ENCODE measurements at places on chromosomes 13 and 19.

- DNase-seq, result no peak
Observed at GRCh38 chr13:19181621-19182485, at the start of gene TUBA3C. Gene TUBA3C, minus strand, starts transcription at chr13:19181824. Its CDS starts 77 bp downstream, at chr13:19181747.

- DNase-seq, result no peak
Observed at GRCh38 chr13:77306458-77306857, 20.4 kb downstream of the MYCBP2 start.

DNA sequence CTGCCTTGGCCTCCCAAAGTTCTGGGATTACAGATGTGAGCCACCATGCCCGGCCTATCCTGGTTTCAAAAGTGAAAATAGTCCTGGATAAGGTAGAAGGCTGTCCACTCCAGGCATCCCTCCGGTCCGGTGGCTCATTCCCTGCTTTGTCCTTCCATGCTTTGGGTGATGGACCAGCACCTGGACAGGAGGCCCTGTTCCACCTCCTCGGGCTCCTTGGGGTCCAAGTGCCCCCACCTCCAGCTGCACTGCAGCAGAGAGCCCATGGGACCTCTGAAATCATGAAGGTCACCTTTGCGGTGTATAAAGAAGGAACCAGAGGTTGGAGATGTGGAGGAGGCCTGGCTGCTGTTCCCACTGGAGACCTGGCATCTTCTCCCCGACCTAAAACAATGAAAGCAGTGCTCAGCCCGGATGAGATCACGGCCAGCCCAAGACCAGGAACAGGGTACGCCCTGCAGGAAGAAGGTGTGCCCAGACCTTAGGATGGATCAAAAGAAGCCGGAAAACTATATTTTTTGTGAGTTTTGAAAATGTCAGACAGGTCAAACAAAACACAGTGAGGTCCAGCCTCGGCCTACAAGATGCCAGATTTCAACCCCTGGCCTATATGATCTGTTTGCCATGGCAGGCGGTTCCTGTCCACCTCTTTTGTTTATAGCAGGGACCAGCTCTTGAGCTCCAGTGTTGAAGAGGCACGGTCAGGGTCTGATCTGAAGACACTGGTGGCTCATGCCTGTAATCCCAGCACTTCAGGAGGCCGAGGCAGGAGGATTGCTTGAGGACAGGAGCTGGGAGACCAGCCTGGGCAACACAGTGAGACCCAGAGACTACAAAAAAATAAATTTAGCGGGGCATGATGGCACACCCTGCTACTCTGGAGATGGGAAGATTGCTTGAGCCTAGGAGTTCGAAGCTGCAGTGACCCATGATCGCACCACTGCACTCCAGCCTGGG, 5.8 kb downstream of the LSR start:
- DNase-seq, result no peak

DNA sequence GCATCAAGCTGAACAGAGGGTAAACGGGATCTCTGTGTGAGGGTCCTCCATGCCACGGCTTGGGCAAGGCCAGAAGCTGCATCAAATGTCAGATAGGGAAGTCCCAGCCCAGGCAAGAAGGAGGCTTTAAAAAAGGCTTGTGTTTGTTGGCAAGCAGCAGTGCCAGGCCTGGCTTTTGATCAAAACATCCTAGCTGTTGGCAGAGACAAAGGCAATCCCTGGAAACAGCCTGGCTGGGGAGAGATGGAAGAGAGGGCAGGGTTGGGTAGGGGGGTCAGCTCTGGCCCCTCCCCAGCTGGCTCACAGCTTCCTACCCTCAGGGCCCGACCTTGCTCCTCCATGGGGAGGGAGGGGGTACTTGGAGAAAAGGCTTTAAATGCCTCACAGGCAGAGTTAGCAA, 61.8 kb upstream of the KCTD15 start:
- no peak for DNase-seq

- no peak for DNase-seq
Observed at GRCh38 chr19:4913996-4914735, 4.9 kb downstream of the UHRF1 start.

GRCh38 chr19:5621945-5622464, 571 bp downstream of the SAFB2 start:
- no peak for DNase-seq

GRCh38 chr19:50512999-50513745, 541 bp downstream of the ASPDH start:
- no peak for DNase-seq

- no peak for DNase-seq
Observed at GRCh38 chr13:37342205-37342604, 236.7 kb upstream of the CSNK1A1L start.

DNA sequence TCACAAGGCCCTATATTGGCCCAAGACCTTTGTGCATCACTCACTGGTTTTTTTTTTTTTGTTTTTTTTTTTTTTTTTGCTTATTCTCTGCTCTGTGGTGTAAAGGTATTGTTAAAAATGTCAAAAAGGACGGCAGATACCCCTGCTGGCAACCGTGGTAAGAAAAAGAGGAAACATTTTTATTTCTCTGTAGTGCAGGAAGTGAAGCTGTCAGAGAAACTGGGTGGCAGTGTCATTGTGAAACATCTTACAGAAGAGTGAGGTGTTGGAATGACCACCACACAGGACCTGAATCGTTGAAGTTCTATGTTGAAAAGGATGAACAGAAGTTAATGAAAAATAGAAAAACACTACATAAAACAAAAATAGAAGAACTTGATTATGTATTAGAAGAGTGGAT, 346.4 kb downstream of the FGF9 start:
- no peak for DNase-seq

GRCh38 chr19:51185868-51186215, 39.0 kb upstream of the CD33 start:
- no peak for DNase-seq

DNA sequence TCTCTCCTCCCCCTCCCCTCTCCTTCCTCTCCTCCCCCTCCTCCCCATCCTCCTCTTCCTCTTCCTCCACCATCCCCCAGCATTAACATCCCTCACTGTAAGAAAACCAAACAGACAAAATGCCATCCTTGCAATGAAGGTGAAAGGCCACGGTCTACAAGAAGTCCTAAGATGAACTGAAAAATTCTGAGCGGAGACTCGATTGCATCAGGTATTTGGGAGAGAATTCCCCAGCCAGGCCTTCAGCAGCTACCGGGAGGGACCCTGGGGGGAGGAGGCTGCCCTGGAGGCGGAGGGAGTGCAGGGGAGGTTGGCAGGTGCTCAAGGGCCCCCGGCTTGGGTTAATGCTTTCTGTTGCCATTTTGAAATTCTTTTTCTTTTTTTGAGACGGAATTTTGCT, 10.1 kb upstream of the TIMM44 start:
- no peak for DNase-seq

DNA sequence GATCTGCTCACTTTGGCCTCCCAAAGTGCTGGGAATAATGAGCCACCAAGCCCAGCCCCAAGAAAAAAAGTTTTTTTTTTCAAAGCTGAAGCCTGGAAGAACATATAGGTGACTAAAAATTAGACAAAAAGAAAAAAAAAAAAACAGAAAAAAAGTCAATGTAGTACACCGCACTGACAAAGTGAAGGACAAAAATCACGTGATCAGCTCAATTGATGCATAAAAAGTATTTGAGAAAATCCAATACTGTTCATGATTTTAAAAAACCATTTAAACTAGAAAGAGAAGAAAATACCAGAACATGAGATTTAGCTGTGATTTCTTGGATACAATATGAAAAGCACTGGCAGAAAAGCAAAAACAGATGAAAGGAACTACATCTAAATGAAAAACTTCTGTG, 10.5 kb upstream of the ERVV-2 start:
- no peak for DNase-seq

- no peak for DNase-seq
Observed at GRCh38 chr19:50046649-50047503, 21.1 kb downstream of the ZNF473 start.

DNA sequence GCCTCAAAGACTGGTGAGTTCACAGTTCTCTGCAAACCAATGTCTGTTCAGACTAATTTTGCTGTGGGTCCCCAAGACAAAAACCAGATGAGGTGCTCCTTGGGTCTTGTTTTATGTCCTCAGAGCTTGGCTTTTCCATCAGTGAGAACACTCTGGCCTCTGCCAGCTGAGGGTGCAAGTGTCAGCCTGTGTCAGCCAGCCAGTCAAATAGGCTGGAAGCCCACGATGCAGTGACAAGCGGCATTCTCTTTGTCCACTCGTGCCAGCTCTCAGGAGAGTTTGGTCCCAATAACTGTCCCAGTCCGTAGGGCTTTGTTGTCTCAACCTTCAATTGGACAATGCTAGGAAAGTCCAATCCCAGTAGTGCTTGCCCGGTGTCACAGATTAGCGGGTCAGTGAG, 9.4 kb upstream of the AKT2 start:
- no peak for DNase-seq

DNA sequence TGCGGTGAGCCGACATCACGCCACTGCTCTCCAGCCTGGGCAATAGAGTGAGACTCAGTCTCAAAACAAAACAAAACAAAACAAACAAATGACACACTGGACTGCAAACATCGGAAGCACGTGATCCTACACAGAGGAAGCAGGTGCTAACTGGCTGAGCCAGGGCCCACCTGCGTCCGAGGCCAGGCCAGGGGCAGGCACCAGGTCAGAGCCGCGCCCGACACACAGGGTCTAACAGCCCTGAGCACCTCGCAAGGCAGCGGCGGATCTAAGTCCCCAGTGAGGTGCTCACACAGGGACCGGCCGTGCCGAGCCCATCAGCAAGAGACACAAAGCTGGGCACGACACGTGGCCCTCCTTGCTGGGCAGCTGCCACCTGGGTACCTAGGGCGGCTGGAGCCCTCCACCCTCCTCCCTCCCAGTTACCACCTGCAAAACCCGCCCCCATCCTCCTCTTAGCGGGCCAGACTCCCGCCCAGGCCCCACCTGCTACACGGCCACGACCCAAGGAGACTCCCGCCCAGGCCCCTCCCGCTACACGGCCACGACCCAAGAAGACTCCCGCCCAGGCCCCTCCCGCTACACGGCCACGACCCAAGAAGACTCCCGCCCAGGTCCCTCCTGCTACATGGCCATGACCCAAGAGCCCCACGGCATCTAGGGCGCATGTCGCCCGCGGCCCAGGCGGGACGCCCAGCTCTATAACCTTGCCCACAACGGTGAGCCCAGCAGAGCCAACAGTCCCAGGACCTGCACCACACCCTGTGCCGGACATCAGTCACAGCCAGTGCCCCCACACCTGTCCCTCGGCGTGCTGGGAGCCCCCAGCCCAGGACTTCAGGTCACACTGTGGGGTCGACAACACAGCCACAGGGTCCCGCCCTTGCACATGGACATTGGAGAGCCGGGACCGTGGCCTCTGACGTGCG, 15.6 kb downstream of the AP3D1 start:
- DNase-seq, result no peak

DNA sequence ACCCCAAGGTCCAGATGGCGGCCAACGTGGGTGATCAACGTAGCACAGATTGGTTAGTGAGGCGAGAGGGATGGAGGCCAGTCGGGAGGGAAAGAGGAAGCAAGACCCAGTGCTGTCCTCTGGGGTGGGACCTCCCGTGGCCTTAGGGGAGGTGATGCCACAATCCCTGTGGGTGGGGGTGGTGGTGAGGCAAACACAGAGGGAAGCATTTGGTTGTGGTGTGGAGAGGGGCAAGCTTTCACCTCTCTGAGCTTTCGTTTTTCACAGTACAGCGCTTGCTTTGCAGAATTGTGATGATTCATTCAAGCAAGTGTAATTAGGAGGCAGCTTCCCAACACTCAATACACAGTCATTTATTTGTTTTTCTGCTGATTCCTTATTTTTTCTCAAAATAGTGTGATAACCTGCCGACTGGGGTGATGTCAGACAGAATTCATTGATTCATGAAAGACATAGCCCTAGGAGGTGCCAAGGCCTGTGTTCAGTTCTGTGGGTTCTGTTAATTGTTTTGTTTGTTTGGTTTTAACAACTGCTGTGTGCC, 2.4 kb downstream of the LENG8 start:
- no peak for DNase-seq

GRCh38 chr13:23505007-23505406, 65.2 kb upstream of the TNFRSF19 start:
- DNase-seq, result no peak

DNA sequence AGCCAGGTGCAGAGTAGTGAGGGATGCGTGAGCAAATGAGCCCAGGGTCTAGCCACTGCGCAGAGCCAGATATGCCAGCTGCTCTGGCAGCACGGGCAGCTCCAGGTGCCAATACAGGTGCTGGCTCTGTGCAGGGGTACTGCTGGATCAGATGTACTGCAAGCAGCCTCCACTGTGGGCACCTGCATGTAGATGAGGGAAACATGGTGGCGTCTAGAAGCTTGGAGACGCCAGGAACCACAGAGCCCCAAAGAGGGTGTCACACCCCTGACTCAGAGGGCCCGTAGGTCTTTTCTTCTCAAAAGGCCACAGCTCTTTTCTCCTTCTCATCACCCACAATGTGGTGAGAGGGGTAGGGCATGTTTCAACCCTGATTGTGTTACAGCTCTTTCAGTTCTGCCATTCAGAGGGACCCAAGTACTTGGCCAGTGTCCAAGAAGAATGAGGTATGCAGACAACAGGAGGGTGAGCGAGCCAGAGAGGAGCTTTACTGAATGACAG, 244.4 kb upstream of the SLITRK1 start:
- DNase-seq, result no peak

- DNase-seq, result peak; percentile 5
Observed at GRCh38 chr19:48203222-48203793, 32.8 kb downstream of the ZSWIM9 start.

DNA sequence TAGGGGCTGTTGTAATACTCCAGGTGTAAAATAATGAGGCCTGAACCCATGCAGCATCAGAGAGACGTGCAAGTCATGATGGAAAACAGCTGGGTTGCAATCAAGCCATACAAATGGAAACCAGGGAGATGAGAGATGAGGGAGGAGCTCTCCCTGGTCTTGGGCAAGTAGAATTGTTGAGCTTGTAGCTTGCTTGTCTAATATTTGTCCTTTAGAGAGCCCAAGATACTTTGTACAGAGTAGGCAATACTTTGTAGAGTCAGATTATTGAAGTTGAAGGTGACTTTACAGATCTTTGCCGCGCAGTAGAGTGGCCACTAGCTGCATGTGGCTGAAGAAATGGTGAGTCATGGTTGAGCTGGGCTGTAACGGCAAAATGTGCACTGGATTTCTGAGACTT, 8.3 kb downstream of the ATP8A2 start:
- DNase-seq, result no peak

GRCh38 chr13:80706164-80706471, 365.2 kb upstream of the SPRY2 start:
- DNase-seq, result no peak

DNA sequence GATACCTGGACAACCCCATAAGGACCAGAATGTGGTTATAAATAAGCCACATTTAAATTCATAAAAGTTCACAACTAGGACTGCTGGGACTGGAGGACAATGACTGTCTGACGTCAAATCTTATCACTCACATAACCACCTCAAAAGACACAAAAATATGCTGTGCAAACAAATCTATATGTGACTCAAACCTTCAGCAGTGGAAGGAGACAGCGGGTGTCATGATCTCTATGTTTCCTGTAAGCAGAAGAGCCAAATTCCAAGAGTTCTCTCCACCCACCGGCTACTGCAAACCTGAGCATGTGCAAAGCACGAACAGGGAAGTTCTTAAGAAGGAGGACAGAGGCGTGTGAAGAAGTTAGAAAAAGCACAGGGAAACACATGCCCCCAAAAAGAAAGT, 113.2 kb downstream of the MYCBP2 start:
- DNase-seq, result no peak

GRCh38 chr19:48812094-48812929, 1.5 kb upstream of the BCAT2 start:
- no peak for DNase-seq

GRCh38 chr19:9073806-9074205, 13.1 kb upstream of the OR1M1 start:
- no peak for DNase-seq
